ENCODE measurements at places on chromosomes 2 and 18. TPM values are rescaled to one million over a fixed set of nuclear protein-coding genes. Genes with fewer than 3 reads are reported as not detected.

C1GALT1C1L gene
- 0.74 TPM for total RNA-seq

NYAP2 gene
- not detected for total RNA-seq

MAPRE2 gene
- 15.4 TPM for total RNA-seq

ARL5A gene
- total RNA-seq: 74.2 TPM

MALL gene
- 1.2 TPM for total RNA-seq

CLEC4F gene
- total RNA-seq: not detected

PSMA8 gene
- not detected for total RNA-seq

NOP58 gene
- total RNA-seq: 73.3 TPM

LCT gene
- not detected for total RNA-seq
